ENCODE measurements at places on chromosomes 4 and X.

DNA sequence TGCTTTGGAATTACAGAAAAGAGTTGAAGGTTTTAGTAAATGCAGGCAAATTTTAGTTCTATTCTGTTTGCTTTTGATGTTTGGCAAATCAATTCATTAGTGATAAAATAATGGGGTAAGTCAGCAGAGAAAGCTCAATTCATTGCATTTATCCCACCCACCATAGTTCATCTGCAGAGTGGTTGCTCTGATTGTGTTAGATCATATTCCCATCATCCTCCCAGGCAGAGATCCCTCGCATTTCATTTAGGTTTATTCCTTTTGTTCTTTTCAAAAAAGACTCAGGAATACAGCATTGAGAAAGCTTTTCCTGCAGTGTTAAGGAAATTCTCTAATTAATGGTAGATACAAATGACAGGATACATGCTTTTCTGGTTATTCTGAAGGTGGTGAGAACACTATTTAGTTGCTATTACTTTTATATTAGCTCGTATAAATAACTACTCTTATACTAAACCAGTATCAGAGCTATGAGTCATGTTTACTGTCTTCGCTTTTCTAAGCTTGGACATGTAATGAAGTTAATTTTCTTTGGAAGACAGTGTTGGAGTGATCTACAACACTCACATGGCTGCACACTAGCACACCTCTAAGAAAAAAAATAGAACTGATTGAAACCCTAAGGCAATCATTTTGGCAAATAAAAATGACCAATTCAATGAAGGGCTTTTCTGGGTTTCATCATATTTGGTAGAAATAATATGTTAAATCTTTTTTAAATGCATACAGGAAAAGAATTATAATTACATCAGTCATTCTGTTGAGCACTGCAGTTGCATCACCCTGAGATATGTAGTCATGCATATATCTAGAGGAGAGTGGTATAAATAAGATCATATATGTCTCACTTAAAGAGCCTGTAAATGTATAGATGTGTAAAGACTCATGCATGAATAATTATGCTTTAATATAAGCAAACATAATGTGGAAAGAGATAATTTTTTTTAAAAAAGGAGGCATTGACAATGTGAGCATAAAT, 351.6 kb downstream of the PCDH7 start:
- DNase-seq: no peak

- DNase-seq: no peak
Measured at GRCh38 chr4:25330905-25331808, 18.6 kb downstream of the ZCCHC4 start.

- no peak for DNase-seq
Measured at GRCh38 chrX:332496-332860, 13.9 kb upstream of the GTPBP6 start.

- DNase-seq: peak; percentile 44
Measured at GRCh38 chr4:71550220-71551165, 211.7 kb downstream of the SLC4A4 start.

DNA sequence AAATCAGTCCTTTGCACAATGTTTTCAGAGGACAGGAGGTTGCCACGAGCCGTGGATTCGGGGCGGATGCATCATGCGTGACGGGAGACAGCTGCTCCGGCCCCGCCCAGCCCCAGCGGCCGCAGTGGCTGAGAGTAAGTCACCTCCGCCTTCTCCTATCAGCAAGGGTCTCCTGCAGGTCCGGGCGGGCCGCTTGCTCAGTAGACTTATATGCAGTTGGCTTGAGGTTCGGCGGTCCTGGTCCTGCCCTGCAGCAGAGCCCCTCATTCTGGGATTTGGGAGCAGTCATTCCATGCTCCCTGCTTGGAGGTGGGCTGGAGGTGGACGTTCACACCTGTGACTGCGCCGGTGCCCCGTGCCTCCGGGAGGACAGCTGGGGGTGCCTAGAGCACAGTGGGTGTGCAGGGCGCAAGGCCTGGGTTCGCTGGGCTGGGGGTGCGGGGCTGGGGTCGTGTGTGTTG, 86.3 kb upstream of the ADRA2C start:
- no peak for DNase-seq

DNA sequence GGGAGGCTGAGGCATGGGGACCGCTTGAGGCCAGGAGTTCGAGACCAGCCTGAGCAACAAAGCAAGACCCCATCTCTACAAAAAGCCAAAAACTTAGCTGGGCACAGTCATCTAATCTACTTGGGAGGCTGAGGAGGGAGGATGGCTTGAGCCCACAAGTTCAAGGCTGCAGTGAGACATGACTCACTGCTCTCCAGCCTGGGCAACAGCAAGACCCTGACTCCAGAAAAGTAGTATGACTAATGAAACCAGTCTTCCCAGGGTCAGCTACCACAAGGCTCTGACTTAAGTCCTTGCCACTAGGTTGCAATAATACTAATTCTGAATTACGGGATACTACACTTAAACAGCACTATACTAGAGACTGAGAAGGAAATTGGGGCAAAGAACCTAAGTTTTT, 33.1 kb downstream of the ERVMER34-1 start:
- DNase-seq: no peak

GRCh38 chr4:39232100-39232499, 49.8 kb downstream of the WDR19 start:
- no peak for DNase-seq

- DNase-seq: no peak
Measured at GRCh38 chr4:154714339-154715040, 29.3 kb upstream of the LRAT start.

- no peak for DNase-seq
Measured at GRCh38 chr4:166065324-166065723, 192.3 kb downstream of the TLL1 start.

- DNase-seq: no peak
Measured at GRCh38 chr4:101175896-101176676, 171.2 kb downstream of the PPP3CA start.

DNA sequence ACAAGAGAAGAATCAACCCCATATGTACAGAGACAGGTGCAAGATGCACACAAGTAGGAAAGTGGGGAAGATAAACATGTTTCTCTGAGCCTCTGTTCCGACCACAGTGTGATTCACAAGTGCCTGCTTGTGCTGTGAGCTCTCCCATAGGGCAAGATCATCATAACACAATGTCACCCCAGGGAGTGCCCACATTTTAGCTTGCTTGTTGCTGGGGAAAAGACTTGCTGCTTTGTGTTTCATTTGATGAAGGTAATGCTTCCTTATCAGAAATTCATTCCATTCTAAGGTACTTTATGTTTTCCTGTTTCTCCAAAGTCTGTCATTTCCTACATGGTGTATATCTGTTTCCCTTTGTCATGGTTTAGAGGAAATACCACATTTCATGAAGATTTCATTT, 304.5 kb upstream of the DIPK2B start:
- peak; percentile 38 for DNase-seq

DNA sequence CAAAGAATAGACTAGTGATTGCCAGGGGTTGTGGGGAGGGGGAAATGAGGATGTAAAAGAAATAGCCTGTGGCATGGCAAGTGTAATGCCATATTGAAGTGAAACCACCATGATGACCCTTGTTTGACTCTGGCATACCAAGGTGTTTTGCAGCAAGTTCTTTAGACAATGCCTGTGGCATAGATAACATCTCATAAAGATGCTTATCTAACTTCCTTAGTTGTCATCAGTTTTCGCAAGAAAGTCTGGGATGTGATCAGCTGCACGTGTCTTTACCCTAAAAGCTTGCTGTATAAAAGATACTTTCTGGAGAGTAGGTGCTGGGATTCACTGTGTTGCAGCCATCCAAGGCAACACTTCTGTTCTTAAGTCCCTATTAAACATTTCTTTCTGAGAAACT, 176.1 kb upstream of the MAGEB16 start:
- DNase-seq: no peak

GRCh38 chr4:38026158-38026740, 66.1 kb downstream of the PTTG2 start:
- no peak for DNase-seq

- DNase-seq: no peak
Measured at GRCh38 chr4:52110171-52110570, 59.1 kb downstream of the SPATA18 start.

- DNase-seq: peak; percentile 18
Measured at GRCh38 chr4:4663028-4663427, 121.2 kb upstream of the STX18 start.

DNA sequence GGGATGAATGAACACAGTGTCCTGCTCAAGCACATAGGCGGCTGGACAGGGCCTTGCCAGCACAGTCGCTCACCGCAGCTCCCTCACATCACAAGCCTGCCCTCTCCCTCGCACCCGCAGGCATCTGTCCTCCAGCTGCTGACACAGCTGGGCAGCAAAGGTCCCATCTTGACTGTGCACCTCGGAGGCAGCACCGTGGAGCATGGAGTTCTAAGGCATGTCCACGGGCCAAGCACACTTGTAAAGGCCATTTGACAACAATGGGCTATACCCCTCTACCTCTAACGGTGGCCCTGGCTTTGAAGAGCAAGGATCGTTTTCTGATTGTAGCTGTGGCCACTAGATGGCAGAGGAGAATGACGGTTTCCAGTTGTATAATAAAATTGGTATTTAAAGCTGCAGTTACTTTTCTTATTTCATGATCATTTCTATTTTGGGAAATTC, 53.8 kb downstream of the APLN start:
- DNase-seq: no peak

DNA sequence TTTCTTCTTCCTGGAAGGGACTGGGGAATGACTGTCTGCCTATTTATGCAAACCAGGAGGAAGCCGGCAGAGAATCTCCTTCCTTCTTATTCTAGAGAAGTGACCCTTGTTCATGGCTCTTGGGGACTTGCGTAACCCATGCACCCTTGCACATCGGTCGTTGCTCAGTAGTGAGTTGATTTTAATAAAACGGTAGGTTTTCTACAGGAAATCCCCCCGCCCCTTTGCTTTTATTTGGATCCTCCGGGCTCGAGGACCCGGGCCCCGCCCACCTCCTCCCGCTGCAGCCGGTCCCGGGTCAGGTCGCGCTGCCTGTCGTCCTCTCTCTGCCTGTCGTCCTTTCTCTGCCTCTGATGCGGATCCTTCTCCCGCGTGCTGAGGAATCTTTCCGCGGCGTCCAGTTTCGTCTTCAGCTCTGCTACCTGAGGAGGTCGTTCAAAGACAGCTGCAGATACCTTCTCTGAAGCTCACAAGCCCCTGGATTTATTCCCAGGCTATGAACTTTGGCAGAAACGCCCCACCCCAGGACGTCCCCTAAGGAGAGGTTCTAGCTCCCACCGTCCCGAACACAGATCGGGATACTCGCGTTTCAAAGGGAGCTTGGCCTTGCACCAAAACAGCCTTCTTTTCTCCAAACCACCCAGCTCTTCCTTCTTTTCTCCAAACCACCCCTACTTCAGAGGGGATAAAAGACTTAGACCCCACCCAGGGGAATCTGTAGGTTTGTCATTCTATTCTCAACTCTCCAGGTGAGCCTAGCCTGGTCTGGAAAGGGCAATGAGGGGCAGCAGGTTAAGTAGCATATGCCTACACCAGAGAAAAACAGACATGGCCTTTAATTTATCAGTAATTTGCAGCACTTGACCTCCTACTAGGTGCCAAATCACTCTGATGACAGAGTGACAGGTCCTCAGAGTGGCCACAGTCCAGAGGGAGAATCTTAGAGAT, 7.0 kb downstream of the TNIP3 start:
- no peak for DNase-seq

GRCh38 chrX:105282077-105282476, 61.6 kb upstream of the TEX13A start:
- no peak for DNase-seq

GRCh38 chrX:2955281-2955680, 26.1 kb upstream of the ARSD start:
- no peak for DNase-seq

GRCh38 chr4:153181700-153182099, 22.5 kb upstream of the TRIM2 start:
- DNase-seq: no peak

- no peak for DNase-seq
Measured at GRCh38 chr4:38672397-38673129, 8.6 kb downstream of the KLF3 start.

DNA sequence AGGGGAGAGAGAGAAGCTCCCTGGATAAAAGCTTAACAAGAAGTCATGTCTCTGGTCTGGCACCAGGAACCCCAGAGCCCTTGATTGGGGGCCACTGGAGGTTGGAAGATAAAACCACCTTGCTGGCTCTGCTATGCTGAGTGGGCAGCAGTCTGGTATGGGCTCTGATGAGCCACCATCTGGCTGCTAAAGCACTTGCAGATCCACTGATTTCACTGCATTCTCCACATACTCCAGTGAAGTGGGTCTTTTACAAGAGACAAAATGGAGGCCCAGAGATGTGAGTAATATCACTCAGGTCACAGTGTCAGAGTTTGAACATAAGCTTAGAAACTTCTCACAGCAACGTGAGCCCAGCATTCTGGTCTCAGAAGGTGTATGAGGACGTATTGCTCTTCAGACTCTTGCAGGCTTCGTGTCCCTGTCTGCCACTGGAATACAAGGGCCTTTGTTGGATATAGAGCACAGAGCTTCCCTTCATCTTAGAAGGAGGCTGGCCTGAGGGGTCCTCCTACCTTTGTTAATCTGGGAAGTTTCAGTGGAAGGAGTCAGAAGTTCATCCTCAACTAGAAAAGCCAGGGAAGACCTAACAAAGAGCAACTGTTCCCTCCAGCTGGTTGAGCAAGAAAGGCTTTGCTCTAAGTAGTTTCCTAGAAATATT, 11.8 kb downstream of the CLDN2 start:
- no peak for DNase-seq

GRCh38 chr4:156556336-156556735, 415.3 kb downstream of the PDGFC start:
- DNase-seq: no peak

DNA sequence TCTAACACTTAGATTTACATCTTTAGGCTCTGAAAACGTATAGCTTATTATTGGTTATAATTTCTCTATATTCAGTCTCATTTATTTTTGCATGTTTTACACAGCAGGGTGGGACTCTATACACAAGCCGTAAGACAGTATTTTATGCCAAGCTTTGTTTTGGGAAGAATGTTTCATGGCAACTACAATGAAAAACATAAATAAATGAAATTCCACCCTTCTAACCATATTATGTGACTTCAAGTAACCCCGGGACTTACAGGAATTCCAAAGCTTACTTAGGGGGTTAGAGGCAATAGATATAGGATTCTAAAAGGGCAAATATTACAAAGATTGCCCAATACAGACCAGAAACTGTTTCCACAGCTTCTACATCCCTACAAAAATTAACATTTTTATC, 370.9 kb downstream of the PRR32 start:
- DNase-seq: no peak

DNA sequence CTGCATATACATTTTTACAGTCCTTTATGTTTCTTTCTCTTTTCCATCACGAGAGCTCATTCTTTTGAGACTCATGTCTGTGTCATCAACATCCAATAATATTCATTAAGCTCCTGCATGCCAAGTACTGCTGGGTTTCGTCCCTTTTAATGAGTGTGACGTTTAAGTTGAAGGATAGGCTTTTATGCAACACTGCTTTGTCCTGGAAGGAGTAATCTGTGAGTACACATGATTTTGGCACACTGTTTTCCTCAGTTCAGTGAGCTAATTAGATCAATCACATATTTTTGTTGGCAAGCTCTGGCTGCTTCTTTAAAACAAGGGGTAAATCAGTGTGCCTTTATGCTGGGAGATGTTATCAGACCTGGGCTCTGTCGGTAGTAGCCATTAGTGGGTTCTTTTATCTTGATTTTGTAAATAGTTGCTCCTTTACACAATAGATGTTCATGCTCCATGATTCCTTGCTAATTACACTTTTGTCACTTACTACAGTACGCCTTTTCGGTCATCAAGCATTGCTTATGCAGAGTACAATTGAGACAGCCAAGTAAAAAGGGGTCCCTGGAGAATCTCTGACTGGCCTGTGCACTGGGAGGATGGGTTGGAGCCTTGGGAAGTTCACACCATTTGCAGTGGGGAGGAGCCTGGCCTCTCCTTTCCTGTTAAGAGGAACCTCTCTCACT, 132.6 kb downstream of the FHIP1A start:
- peak; percentile 74 for DNase-seq
